Activated naive CD8-positive, alpha-beta T cell treated with anti-CD3 and anti-CD28 coated beads, Interleukin-2, amount 10 ng/mL, durations not matched to agents 7 days and 5 days (primary cell): ENCODE measurements at places on chromosomes 1 and 21. TPM values are rescaled to one million over a fixed set of nuclear protein-coding genes. Genes with fewer than 3 reads are reported as not detected.

- no peak for DNase-seq
Observed at GRCh38 chr1:173422456-173422976, 54.6 kb upstream of the PRDX6 start.

Gene VASH2
- total RNA-seq, result not detected

Gene S100A7A
- total RNA-seq, result not detected

- no peak for DNase-seq
Observed at GRCh38 chr1:229819091-229819490, 193.0 kb downstream of the URB2 start.

- no peak for DNase-seq
Observed at GRCh38 chr1:202802998-202803932, 5.0 kb downstream of the KDM5B start.

GRCh38 chr1:27570356-27570755 is 33.6 kb downstream of the AHDC1 start:
- no peak for DNase-seq

DNA sequence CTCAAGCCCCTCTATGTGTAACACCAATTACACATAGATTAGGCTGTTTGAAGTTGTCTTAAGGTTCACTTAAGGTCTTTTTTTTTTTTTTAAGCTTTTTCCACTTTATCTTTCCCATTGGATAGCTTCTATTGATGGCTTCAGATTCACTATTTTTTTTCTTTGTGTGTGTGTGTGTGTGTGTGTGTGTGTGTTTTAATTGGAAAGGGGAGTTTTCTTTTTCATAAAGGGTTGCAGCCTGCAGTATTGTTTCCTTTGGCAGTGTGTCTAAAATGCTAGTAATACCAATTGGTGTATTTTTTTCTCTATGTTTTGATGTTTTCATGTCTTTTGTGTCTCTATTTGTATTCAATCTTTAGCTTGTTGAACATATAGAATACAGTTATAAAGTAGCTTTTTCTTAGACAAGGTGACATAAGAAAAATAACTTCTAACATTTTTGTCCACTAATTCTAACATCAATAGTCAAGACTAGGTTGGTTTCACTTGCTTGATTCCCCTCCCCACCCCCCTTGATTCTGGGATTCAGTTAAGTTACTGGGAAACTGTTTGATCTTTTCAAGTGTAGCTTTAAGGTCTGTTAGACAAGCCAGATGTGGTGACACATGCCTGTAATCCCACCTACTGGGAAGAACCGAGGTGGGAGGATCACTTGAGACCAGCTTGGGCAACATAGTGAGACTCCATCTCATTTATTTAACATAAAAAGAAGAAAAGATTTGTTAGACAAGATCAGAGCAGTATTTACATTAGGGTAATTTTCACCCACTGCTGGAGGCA is 21.4 kb downstream of the PRRC2C start:
- DNase-seq, result no peak
